Peyer's patch (tissue), 4 donors: ENCODE measurements at places on chromosomes 1 and 21. TPM values are rescaled to one million over a fixed set of nuclear protein-coding genes. Genes with fewer than 3 reads are reported as not detected.

The HHAT gene
- 2.3 TPM for total RNA-seq

The PLA2G4A gene
- total RNA-seq = 7.0 TPM

The PLEKHN1 gene
- 0.83 TPM for total RNA-seq

DNA sequence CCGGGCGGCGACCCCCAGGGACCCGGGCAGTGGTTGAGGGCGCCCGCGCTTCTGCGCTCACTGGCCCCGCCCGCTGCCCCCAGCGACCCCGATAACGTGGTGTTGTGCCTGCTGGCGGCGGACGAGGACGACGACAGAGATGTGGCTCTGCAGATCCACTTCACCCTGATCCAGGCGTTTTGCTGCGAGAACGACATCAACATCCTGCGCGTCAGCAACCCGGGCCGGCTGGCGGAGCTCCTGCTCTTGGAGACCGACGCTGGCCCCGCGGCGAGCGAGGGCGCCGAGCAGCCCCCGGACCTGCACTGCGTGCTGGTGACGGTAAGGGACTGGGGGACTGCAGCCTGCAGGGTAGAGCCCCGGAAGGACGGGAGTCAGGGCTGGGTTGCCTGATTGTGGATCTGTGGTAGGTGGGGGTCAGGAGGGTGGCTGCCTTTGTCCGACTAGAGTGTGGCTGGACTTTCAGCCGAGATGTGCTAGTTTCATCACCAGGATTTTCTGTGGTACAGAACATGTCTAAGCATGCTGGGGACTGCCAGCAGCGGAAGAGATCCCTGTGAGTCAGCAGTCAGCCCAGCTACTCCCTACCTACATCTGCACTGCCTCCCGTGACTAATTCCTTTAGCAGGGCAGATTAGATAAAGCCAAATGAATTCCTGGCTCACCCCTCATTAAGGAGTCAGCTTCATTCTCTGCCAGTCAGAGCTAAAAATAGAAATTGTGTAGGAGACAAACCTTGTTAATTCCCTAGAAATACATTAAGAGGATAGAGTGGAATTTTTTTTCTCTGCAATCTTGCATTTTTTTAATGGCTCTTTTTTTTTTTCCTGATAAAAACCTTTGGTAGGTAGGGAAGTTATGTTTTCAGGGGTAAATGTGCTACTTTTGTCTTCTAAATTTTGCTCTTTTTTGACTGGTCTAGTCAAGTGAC, 1.5 kb downstream of the GADD45A start:
- no peaks in the 10 kb centered on the region for H3K27me3 ChIP-seq
- H3K27ac ChIP-seq = peak overlapping the region; percentile 89
- H3K4me3 ChIP-seq = peak overlapping the region; percentile 68
- peaks cover 7% of the 10 kb centered on the region for H3K4me1 ChIP-seq
- peak; percentile 82 for DNase-seq

DNA sequence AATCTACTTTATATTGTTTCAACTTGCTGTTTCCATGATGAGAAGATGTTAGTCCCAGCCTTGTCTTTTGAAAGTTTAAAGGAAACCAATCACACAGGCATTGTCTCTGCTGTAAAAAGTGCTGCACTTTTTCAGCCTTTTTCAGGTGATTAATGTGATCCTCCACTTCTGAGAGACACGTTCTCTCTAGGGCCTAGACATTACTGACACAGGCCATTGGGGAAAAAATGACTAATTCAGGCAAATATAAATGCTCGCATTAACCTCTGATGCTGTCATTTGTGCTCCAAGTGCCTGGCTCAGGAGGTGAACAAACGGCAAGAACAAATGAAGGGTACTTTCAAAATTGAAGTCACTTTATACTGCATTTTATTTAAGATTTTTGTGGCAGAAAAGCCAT, 32.4 kb upstream of the RGS7 start:
- DNase-seq = no peak
- H3K4me3 ChIP-seq = no peak overlapping the region
- H3K27me3 ChIP-seq = no peaks in the 10 kb centered on the region
- H3K4me1 ChIP-seq = no peaks in the 10 kb centered on the region
